Stimulated activated CD4-positive, alpha-beta T cell treated with anti-CD3 and anti-CD28 coated beads, TNF-alpha, amount 100 ng/mL, for 1 hour (primary cell): ENCODE measurements at places on chromosomes 11 and 22.

DNA sequence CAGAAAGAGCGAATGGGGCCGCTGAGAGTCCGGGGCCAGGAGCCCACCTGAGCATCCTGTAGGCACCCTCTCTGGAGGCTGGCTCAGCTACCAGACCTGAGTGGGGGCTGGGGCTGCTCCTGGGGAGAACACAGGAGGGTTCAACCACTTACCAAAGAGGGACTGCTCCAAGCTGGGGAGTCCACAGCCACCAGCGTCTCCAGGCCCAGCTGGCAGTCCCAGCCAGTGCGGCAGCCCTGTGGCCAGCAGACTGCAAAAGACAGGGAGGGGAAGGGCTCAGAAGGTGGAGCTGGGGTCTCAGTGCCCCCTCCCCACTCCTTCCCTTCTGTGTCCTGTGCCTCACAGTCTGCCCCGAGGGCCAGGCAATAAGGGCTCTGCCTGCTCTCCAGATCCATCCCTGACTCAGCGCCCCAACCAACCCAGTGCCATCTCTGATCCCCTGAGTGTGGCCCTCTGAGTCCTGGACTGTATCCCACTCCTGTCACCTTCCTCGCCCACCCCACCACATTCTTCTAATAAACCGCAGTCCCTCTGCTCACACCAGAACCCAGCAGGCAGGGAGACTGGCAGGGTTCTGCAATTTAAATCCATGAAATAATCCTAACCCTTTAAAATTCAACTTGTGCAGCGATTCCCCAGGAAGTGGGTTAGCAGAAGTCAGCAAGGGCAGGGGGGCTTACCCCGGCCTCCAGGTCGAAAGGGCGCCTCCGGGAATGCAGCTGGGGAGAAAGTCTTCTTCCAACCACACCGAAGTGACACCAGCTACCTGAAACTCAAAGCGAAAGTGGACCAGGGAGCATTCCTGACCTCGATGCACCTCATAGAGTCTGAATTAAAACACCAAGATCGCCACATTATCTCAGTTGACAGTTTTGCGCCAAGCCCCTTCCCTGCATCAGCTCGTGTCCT, 13.3 kb downstream of the CHST1 start:
- DNase-seq, result no peak

- no peak for DNase-seq
Measured at GRCh38 chr11:35785287-35786167, 123.0 kb downstream of the TRIM44 start.

GRCh38 chr11:36306888-36307287, 10.8 kb downstream of the PRR5L start:
- no peak for DNase-seq

DNA sequence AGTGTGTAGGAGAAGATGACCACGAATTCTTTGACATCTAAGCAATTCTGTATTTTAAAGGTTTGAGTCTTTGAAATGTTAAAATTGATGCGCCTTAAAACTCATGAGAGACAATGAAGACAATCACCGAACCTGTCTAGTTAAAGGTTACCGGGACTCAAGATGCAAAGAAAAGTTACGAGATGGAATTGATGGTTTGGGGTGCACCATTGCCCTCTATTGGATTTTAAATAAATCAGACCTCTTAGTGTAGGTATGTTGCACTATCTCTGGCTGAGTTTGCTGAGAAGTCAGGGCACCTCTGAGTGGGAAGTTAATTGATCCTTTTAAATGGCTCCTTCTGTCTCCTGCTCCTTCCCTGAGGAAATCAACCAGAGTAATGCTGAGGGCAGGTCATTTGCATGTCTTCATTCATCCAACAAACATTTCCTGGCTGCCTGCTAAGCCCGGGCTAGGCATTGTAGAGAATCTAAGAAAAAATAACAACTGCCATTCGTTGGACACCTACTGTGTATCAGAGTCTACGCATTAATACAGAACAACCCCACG, 19.4 kb upstream of the TMA7B start:
- no peak for DNase-seq

DNA sequence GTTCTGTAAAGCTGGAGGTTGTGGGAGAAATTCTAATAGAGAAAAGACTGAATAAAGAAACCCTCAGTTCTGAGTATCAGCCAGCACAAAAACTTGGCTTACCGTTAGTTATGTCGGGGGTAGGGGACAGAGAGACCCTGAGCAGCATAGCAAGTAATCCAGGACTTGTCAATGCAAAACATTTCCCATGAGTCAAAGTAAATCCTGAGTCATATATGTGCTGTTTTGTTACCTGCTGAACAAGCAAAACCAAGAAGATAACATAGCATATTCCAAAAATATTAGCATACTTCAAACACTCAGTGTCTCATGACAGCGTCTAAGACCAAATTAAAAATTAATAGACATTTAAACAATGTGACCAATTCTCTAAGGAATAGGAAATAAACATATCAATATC, 75.1 kb upstream of the LUZP2 start:
- no peak for DNase-seq

DNA sequence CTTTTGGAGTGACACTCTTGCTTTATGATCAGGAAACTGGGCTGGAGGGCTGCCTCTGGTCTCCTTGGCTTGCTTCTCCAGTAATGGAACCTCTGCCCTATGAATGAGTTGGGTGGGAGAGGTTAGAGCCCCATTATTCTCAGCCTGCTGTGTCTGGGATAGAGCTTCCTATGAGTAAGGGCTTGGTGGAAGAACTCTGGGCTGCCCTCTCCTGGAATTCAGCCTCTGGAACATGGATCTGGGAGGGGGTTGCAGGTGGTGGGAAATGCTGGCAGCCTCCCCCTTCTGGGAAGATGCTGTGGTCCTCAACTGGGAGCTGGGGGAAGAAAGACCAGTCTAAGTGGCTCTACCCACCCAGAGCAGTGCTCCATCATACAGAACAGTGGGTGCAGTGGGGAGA, 81.8 kb upstream of the SYN3 start:
- DNase-seq, result no peak

DNA sequence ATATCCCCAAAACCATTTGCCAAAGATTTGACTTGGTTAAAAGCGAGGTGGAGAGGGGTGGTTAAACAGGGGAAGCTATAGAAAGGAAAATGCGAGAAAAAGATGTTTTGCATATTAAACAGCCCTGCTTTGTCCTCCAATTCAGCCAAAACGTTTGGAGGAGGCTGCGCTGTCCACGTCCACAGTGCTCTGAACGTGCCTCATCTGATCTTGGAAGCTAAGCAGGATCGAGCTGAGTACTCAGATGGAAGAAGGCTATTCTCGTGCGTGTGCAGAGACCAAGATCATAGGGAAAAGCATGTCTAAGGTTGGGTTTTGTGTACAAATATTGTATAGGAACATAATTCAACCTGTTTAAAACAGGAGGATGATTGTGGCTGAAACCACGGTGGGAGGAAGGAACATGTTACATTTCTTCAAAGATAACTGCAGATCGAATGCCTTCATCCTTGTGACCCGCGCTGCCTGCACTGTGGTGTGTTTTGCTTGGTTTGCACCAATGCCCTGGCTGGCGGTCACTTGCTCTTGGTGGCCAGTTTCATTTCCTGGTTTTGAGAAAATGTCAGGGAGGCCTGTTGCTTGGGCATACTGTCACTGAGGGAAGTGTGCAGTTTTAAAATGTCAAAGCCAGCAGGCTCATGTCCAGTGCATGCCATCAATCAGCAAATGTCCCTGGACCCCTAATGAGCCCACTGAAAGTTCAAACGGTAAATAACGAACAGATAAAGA, 40.4 kb downstream of the FLI1 start:
- no peak for DNase-seq
